ENCODE measurements at places on chromosomes 2 and 18.
A peak's percentile ranks its signal among the peaks of the same experiment; 100 is the strongest.

DNA sequence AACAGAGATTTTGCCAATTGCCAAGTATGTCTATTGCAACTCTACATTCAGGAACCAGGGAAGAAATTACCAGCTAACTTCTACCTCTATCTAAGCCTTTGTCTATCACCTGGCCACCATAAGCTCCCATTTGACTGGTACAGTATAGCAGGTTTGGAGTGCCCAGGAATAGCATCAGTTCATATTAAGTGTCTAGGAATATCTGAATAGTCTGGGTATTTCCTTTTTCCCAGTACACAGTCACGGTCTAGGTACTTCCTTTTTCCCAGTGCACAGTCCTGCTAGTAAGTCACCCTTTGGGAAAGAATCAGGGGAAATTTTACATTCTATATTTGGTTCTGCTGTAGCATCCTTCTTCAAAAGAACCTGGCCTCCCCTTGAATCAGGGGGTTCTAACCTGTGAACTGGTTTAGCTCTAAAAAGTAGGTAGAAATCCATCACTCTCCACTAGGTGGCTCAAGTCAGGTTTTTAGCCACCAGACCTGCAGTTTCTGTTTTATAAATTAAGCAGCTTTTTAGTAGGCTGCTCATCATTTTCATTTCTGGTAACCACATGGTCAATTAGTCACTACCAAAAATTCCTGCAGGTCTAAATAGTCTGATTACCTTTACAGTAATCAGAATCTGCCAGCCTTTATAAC, 49.3 kb upstream of the DNAJC10 start:
- DNase-seq, result no peak

DNA sequence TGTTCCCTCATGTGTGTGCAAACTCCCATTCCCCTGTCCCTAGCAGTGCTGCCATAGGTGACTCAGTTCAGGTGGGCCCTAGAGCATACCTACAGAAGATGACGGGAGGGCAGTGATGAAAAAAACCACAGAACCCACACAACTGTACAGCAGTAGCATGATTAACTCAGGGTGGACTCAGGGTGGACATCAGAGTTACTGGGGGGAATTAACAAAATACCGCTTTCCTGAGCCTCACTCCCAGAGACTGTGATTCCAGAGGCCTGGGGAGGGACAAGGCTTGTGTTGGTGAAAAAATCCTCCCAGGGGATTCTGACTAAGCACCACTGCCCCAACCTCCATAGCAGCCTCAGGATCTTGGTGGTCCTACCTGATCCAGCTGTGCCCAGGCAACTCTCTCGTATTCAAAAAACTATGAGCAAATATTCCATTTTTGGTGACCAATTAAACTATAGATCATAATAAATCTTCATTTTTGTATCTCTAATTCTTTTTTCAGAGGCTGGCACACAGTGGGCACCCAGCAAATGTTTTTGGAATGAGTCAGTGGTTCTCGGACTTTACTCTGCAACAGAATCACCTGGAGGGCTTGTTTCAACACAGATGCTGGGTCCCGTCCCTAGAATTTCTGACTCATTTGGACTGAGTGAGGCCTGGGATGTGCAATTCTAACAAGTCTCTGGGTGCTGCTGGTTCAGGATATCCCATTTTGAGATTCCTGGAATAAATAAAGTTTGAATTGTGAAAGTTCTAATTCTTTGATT, 84.1 kb upstream of the NABP1 start:
- DNase-seq, result no peak

DNA sequence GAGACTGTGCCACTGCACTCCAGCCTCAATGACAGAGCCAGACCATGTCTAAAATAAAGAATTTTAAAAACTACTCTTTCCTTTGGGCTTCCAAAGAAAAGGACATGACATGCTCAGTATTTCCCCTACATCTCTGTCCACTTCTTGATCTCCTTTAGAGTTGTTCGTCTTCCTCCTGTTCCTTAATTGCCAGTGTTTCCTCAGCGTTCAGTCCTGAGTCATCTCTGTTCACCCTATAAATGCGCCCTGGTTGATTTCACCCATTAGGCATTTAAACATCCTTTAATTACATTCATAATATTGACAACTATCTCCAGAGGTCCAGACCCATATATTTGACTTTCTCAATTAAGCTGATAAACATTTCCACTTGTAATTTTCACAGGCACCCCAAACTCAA, 64.0 kb downstream of the AAK1 start:
- DNase-seq, result no peak

- DNase-seq, result no peak
Observed at GRCh38 chr2:160229591-160229990, 29.5 kb upstream of the ITGB6 start.

GRCh38 chr2:98039085-98039756, 43.5 kb upstream of the TMEM131 start:
- no peak for DNase-seq

DNA sequence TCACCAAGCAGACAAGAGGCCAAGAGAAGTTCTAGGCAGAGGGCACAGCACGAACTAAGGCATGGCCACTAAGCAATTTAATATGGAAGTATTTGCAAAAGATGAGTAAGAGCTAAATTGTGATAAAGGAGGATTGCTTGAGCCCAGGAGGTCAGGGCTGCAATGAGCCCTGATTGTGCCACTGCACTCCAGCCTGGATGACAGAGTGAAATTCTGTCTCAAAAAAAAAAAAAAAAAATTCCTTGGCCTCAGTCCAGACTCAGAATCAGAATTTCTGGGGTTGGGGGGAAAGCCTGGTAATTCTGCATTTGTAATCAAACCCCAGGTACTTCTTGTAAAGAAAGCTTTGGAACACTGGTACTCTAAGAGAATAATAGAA, 46.8 kb upstream of the RTN4 start:
- DNase-seq, result no peak

DNA sequence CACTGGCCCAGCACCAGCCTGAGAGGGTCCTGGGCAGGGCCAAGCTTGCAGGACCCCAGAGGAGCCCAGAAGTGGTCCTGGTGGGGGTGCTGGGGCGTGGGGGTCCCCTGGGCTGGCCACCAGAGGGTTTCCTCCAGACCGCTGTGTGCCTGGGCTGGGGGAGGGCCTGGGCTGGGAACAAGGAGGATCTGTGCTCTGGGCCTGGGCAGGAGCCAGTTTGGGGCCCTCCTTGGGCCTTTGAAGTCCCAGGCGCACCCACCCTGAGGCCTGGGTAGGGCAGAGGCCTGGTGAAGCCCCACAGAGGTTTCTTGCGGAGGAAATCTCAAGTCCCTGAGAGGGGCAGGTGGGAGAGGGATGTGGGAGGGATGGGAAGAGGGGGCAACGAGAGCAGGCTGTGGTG, 63.4 kb upstream of the GPC1 start:
- no peak for DNase-seq

GRCh38 chr2:72932045-72932740, 14.9 kb downstream of the EMX1 start:
- no peak for DNase-seq

GRCh38 chr2:15881676-15882075, 58.7 kb upstream of the MYCN start:
- DNase-seq, result no peak

- peak; percentile 15 for DNase-seq
Observed at GRCh38 chr2:85539361-85540132, 579 bp downstream of the MAT2A start.

DNA sequence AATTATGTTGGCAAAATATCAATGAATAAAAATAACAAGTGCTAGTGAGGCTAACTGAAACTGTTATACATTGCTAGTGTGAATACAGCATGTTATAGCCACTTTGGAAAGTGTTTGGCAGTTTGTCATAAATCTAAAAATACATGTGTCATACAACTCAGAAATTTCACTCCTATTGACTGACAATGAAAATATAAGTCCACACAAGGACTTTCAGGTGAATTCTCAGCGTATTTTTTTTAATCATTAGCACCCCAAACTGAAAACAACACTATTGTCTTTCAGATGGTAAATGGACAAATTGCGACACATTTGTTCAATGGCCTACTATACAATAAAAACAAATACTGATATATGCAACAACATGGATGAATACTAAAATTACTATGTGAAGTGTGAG, 884.8 kb downstream of the TRIB2 start:
- DNase-seq, result no peak

GRCh38 chr18:47873625-47874024, 56.8 kb downstream of the SMAD2 start:
- DNase-seq, result no peak

GRCh38 chr2:9201185-9201891, 5.3 kb upstream of the ASAP2 start:
- DNase-seq, result no peak

DNA sequence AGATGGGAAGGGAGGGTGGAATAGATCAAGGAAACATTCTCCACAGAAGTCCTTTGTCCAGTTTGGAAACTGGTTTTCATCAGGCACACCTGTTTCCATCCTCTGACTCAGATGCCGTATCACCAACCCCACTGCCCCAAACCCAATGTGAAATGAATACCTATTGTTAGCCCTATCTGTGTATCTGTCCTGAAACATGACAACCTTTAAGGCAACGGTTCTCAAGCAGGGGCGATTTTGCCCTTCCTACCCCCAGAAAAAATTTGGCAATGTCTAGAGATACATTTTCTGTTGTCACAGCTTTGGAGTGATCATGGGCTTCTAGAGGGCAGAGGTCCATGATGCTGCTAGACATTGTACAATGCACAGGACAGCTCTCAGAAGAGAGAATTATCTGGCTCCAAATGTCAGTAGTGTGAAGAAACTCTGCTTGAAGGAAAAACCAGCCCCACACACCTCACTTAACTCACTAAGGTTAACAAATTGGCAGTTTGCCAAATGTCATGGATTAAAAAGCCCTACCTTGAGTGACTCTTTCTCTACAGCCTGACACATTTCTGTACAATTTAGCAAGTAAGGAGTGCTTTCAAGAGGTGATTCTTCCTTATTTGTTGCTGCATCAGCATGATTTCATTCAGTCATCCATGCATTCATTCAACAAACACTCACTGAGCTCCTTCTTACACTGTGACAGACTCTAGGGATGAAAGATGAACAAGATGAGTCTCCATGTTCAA, 3.4 kb downstream of the SCTR start:
- no peak for DNase-seq

- DNase-seq, result no peak
Observed at GRCh38 chr18:63409301-63409700, 13.0 kb downstream of the VPS4B start.

GRCh38 chr2:238113611-238114010, 13.5 kb downstream of the ESPNL start:
- no peak for DNase-seq

DNA sequence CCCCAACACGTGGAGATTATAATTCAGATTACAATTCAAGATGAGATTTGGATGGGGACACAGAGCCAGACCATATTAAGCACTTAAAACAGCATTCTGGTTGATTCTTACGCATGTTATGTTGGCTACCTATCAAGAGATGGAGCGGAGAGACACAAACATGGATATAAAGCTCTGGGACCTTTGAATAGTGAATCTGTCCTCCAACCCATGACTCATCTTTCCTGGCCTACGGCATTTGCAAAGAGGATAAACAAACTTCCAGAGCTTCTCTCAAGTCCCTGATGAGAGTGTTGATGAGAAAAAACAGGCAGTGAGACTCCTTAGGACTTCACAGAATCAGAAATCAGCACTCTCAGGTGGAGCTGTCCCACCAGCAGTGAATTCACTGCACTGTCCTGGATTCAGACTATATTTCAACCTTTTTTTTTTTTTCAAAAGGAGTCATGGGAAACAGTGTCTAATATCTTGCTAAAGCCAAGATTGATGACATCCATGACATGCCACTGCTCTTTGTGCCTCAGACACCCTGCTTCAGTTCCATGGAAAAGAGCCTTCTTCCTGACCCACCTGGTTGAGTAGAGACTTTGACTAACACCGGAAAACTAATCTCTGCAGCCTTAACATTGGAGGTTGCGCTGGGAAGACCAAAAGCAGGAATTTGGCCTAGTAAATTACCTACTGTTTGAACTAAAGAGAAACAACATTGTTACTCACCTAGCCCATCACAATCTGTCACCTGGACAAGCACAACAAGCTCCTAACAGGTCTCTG, 62.1 kb upstream of the NPAS2 start:
- DNase-seq, result no peak

DNA sequence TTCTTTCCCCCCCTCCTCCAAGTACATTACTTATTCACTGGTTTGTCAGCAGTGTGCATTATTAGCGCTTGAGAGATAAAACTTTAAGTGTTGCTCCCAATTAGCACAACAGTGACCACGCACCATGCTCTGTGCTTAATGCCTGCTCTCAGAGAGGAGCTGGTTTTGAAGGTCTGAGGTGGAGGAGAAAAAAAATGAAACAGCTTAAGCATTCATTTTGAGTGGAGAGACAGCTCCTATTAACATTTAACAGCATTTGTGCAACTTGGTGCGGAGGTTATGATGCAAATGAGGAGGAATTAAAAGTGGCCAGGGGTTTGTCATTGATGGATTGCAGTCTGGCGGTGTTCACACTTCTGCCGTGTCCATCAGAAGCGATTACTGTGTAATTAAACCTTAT, 141.8 kb downstream of the FIGN start:
- no peak for DNase-seq

GRCh38 chr2:212135739-212136138, 402.9 kb downstream of the ERBB4 start:
- no peak for DNase-seq

GRCh38 chr2:187168720-187169713, 279.0 kb downstream of the CALCRL start:
- no peak for DNase-seq

GRCh38 chr2:217107480-217107879, 247.6 kb upstream of the TNP1 start:
- DNase-seq, result no peak
